Kidney (tissue), 22 donors: ENCODE measurements at places on chromosomes 16 and 17. TPM values are rescaled to one million over a fixed set of nuclear protein-coding genes. Genes with fewer than 3 reads are reported as not detected.

Gene RUNDC3A
- total RNA-seq = 2.2 TPM

DNA sequence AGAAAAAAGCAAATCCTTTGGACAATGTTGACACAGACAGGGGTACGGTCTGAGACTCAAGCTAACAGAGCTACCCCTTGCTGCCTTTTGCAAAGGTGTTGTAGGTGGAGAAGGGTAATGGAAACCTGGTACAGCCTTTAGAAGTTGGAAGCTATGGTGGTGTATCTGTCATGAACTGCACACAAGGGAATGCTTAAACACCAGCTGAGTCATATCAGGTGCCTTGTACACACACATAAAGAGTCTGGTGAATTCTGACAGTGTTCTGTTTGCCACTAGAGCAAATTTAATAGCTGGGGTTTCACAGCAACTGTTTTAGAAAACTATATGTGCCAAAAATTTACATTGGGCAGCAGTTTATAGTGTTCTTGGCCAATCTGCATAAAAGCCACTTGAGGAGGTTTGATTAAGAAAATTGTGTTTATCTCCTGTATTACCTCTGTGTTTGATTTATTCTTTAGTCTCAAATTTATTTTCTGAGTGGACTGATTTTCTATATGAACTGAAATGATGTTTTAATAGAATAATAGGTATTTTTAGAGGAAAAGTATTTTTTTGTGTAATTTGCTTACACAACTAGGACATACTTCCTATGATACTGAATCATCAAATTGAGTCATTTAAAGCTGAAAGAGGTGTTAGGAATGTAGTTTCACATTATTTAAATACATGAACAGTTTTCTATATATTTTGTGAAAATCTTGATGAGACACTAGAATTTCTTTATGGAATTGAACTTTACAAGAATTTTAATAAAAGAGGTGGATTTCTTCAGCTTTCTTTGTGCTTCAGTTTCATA is 136.9 kb downstream of the MAP2K6 start:
- H3K27me3 ChIP-seq = no peaks in the 10 kb centered on the region
- no peak overlapping the region for H3K27ac ChIP-seq
- no peak overlapping the region for H3K4me3 ChIP-seq
- DNase-seq = no peak
- H3K4me1 ChIP-seq = no peaks in the 10 kb centered on the region

Gene PSKH1
- total RNA-seq = 33.2 TPM

- H3K4me3 ChIP-seq = no peak overlapping the region
- H3K4me1 ChIP-seq = peaks cover 39% of the 10 kb centered on the region
Measured at GRCh38 chr16:1538804-1539520, 5.5 kb downstream of the TMEM204 start.

Gene KCNJ12
- 3.1 TPM for total RNA-seq

DNA sequence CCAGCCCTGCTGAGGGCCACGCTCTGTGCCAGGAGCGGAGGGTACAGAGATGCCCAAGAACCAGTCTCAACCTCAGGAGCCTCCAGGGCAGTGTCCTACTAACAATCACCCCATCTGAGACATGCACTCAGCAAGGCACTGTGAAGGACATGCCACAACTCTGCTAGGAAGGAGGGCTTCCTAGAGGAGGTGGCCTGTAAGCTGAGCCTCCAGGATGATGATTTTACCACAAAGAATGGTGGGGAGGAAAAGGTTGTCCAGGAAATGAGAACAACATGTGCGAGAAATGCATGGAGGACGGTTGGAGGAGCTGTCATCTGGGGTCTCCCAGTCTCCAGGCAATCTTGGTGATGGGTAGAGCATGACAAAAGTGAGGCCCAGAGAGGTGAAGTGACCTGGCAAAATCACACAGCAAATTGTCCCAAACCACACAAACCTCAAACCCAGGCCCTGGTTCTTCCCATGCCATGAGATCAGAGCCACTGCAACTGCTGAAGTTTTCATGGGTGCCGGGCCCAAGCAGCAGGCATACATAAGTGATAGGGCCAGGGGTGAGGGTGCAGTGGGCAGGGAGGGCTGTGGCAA is 30.5 kb downstream of the CNGB1 start:
- no peak for DNase-seq
- no peaks in the 10 kb centered on the region for H3K36me3 ChIP-seq
- no peaks in the 10 kb centered on the region for H3K27me3 ChIP-seq
- no peak overlapping the region for H3K27ac ChIP-seq
- H3K4me3 ChIP-seq = no peak overlapping the region
- peaks cover 3% of the 10 kb centered on the region for H3K4me1 ChIP-seq

Gene CLEC18B
- total RNA-seq = 5.3 TPM

Gene CLDN7
- total RNA-seq = 233 TPM

Gene CCL16
- total RNA-seq = 0.79 TPM

GRCh38 chr16:55012362-55012761 is 81.7 kb downstream of the IRX5 start:
- H3K27ac ChIP-seq = no peak overlapping the region
- H3K36me3 ChIP-seq = no peaks in the 10 kb centered on the region
- H3K4me1 ChIP-seq = no peaks in the 10 kb centered on the region
- DNase-seq = no peak
- H3K27me3 ChIP-seq = no peaks in the 10 kb centered on the region
- H3K4me3 ChIP-seq = no peak overlapping the region

DNA sequence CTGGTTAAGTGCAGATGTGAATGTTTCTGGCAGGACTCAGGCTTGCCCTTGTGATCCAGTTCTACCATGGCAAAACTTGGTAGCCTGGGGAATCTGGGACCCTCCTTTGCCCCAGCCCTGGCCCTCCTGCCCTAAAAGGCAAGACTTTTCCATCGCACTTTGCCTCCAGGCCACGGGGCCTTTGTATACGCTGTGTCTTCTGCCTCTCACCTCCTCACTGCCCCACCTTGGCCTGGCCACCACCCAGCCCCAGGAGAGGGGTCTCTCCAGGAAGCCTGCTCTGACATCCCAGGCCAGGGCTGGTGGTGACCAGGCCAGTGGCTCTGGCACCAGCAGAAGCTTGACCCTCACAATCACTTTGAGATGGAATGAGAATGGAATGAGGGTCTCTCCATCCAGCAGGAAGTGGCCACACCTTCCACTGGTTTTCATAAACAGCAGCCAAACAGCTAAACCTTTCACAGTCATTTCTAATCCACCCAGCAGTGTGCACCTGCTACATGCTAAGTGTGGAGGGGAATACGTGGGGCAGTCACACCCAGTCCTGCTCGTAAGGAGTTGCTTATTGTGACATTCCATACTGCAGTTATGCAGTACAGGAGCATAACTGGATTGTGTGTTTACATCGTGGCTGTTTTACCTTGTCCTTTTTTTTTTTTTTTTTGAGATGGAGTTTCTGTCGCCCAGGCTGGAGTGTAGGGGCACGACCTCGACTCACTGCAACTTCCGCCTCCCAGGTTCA is 1.6 kb upstream of the MRPL38 start:
- no peak overlapping the region for H3K4me3 ChIP-seq
- no peaks in the 10 kb centered on the region for H3K27me3 ChIP-seq
- no peak for DNase-seq
- no peak overlapping the region for H3K27ac ChIP-seq
- peaks cover under 1% of the 10 kb centered on the region for H3K36me3 ChIP-seq
- H3K4me1 ChIP-seq = no peaks in the 10 kb centered on the region

- no peak overlapping the region for H3K27ac ChIP-seq
- H3K4me3 ChIP-seq = no peak overlapping the region
- no peaks in the 10 kb centered on the region for H3K4me1 ChIP-seq
- H3K36me3 ChIP-seq = no peaks in the 10 kb centered on the region
- no peak for DNase-seq
Measured at GRCh38 chr17:73658821-73659515, 14.7 kb upstream of the SDK2 start.

GRCh38 chr17:12983991-12984884 is 33.6 kb downstream of the ELAC2 start:
- no peaks in the 10 kb centered on the region for H3K4me1 ChIP-seq
- no peaks in the 10 kb centered on the region for H3K27me3 ChIP-seq
- no peak for DNase-seq
- no peak overlapping the region for H3K4me3 ChIP-seq
- no peaks in the 10 kb centered on the region for H3K36me3 ChIP-seq

DNA sequence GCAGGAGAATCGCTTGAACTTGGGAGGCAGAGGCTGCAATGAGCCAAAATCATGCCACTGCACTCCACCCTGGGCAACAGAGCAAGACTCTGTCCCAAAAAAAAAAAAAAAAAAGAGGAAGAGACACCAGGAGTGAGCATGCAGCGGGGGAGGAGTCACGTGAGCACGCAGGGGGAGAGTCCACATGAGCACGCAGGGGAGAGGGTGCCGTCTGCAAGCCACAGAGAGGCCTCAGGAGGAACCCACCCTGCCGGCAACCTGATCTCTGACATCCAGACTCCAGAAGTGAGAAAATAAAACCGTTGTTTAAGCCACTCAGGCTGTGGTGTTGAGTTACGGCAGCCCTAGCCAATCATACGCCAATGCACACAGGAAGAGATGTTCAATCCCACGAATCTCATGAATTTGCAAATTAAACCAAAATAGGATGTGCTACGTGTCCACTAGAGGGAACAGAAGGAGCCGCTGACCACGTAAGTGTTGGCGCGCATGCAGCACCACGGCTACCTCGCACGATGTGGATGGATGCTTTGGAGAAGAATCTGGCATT is 42.2 kb downstream of the CCDC57 start:
- DNase-seq = no peak
- peaks cover 8% of the 10 kb centered on the region for H3K36me3 ChIP-seq
- H3K27me3 ChIP-seq = no peaks in the 10 kb centered on the region
- H3K4me3 ChIP-seq = no peak overlapping the region

Gene CENPV
- total RNA-seq = 9.0 TPM

DNA sequence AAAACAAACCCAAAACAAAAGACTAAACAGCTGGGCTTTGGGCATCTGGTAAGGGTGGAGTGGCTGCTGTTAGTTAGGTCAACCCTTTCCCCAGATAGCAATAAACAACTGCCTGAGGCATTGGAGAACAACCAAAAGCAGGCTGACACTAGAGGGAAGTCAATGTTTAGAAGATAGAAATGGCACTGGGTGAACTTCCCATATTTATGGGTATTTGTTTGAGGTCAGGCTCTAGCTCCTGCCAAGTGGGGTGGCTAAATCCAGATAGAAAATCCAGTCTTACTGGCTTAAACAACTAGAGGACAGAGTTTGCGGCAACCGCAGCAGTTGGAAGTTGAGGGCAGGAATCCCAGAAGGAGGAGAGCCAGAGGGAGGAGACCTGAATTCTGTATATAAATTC is 79.4 kb downstream of the SDK2 start:
- no peak overlapping the region for H3K4me3 ChIP-seq
- DNase-seq = no peak
- no peaks in the 10 kb centered on the region for H3K36me3 ChIP-seq
- H3K4me1 ChIP-seq = no peaks in the 10 kb centered on the region
- no peak overlapping the region for H3K27ac ChIP-seq
- no peaks in the 10 kb centered on the region for H3K27me3 ChIP-seq

DNA sequence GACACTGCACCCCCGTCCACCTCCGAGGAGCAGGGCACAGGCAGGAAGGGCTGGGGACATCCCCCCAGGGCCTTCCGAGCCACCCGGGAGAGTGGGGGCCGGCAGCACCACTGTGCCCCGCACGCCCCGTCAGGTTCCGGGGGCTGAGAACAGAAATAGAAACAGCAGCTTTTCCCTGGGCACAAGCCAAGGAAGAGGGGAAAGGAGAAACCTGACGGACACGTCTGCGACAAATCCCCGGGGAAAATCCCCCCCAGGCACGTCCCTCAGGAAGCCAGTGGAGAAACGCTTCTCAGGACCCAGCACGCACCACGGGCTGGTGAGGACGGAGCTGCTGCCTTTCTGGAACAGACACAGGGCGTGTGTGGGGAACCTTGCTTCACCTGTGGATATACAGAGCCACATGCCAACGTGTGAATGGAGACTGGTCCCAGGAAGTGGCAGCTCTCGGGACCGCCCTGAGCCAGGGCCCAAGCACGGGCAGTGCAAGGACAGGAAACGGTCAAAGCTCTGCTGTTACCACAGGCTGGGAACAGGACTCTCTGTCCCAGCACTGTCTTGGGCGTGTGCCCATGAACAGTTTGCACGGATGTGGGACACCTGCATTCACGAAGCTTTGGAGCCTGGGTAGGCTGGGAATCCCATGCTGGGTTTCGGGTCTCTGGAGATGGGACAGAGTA is 1.2 kb upstream of the TMEM204 start:
- peak; percentile 90 for DNase-seq
- no peaks in the 10 kb centered on the region for H3K27me3 ChIP-seq
- H3K4me3 ChIP-seq = no peak overlapping the region

- H3K4me1 ChIP-seq = no peaks in the 10 kb centered on the region
- no peak overlapping the region for H3K27ac ChIP-seq
Measured at GRCh38 chr17:10144982-10145381, 53.4 kb downstream of the GAS7 start.

DNA sequence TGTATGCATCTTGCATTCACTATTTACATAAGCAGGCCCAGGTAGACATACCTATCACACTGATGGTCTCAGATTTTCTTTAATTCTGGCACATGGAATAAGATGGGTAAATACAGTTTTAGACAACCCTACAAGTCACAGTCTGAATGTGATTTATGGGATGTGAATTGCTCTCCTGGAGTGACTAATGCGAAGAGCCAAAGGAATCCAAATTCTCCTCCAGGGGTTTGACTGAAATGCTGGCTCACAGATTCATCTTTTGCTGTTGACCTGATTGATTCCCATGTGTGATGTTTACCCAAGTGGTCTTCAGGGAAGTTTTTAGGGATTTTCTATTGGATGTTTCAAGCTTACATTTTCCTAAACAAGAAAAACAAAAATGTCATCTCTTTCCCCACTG is 277.9 kb upstream of the MON1B start:
- H3K4me3 ChIP-seq = no peak overlapping the region
- no peaks in the 10 kb centered on the region for H3K4me1 ChIP-seq
- H3K27ac ChIP-seq = no peak overlapping the region
- no peaks in the 10 kb centered on the region for H3K27me3 ChIP-seq
- no peak for DNase-seq

Gene NCBP3
- total RNA-seq = 41.5 TPM

DNA sequence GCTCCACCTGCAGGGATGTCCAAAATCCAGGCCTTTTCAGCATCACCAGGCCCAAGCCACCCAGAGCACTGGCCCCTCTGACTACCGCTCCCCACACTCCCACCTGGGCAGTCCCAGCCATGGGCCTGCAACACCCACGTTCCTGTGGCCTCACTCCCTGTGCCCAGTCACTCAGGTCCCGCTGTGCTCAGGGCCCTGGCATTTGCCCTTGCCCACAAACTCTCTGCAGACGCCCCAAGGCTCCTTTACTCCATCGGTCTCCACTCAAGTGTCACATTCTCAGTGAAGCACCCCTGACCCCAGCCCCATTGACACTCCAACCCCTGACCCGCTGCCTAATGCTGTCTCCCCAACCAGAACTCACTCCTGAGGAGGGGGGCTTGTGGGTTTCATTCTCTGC is 23.6 kb downstream of the MPG start:
- peaks cover 18% of the 10 kb centered on the region for H3K4me1 ChIP-seq
- H3K4me3 ChIP-seq = no peak overlapping the region
- peak overlapping the region; percentile 30 for H3K27ac ChIP-seq
- no peak for DNase-seq
- H3K36me3 ChIP-seq = peaks cover 4% of the 10 kb centered on the region

GRCh38 chr17:47295874-47296255 is 27.9 kb upstream of the EFCAB13 start:
- no peak for DNase-seq
- H3K36me3 ChIP-seq = no peaks in the 10 kb centered on the region
- no peak overlapping the region for H3K4me3 ChIP-seq
